ENCODE measurements at places on chromosomes 5 and 9.

- DNase-seq: no peak
Observed at GRCh38 chr5:105993027-105993426, 1677.7 kb downstream of the EFNA5 start.

DNA sequence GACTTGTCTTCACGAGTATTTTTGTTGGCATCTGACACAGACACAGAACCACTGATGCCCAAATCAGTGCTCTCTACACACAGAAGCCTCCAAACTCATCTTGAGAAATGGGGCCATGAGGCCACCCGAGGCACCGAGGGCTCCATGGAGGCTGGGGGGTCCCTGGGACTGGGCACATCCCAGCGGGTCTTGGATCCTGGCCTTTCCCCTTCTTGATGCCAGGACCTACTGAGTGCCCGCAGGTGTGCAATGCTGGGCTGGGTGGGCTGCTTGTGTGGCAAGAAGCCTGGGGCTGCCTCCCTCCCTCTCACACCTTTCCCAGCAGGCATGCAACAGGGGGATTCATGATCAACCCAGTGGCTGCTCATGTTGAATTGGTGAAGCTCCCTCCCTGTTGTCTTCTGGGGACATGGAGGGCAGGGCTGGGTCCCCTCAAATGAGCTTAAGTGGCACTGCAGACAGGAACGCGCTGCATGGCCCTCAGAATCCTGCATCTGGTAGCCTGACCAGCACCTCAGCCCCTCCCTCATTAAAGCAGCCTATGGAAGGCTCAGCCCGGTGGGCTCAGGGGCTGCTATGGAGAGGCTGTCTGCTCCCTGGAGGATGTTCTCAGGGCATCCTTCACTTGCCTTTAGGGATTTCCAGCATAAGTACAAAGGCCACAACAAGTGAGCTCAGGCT, 63.7 kb upstream of the SIMC1 start:
- no peak for DNase-seq

DNA sequence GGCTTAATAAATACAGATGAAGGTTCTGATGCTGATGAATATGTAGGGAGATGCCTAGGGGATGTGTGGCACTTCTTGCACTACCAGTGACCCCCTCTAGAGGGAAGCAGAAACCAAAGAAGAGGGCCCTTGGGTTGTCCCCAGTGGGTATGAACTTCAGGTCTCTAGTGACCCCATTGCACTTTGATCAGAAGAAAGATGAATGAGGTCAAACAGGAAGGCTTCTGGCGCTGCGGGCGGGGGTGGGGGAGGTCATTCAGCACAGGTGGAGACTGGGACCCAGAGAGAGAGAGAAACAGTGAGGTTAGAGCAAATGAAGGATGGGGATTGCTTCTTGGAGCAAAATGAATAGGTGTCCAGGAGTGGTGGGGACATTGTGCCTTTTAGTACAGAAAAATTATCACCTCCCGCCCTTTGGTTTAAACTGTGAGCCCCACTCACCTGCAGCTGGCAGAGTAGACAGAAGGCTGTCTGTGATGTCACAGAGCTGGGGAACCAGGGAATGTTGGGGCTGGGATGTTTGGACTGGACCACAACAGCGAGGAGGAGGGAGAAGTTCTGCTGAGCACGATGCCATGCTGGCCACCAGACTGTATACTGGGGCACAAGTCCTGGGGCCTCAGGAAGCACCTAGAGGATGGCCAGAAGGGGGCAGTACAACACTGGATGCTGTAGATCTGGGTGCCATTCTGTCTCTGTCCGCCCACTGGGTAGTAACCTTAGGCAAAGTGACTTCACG, at the start of gene TEX48:
Gene TEX48 (minus strand): TSS at position 599 of the 739 bp plus-strand sequence. CDS start 10,469 bp downstream, outside the sequence.
- DNase-seq: peak; percentile 50

DNA sequence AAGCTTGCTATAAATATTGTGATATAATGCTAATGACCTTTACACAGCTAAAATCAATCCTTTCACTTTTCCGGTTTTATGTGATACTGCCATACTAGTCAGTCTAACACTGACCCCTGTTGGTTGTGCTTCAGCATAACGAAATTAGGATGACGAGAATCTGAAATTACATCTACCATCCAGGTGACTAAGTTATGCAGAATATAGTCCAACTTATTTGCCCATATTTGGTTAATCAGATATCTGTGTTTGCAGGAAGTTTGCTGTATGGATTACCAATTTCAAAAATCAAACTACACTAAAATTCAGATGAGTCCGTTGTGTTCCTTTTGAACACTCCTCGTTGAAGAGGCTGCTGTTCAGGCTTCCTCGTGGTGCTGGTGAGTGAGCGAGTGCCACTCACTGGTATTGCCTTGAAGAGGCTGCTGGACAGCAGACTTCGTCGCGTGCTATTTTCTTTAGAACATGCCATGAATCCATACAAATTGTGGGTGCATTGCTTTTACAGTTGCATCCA, 32.5 kb downstream of the TENT4A start:
- DNase-seq: peak; percentile 44

DNA sequence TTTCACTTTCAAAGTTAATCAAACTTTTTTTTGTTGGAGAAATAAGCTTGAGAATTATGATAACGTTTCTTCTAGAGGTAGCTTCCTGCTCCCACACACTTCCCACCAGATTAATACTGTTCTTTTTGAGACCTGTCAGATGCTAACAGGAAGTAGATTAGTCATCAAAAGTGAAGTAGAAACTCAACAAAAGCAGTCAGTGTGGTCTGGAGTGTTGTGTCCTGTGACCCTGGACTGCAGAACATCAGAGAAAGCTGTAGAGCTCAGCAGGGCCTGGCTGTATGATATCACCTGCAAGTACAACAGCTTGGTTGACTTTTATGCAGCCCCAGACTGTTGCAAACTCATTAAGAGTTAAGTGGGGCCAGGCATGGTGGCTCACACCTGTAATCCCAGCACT, 495.7 kb upstream of the CYLC2 start:
- no peak for DNase-seq

DNA sequence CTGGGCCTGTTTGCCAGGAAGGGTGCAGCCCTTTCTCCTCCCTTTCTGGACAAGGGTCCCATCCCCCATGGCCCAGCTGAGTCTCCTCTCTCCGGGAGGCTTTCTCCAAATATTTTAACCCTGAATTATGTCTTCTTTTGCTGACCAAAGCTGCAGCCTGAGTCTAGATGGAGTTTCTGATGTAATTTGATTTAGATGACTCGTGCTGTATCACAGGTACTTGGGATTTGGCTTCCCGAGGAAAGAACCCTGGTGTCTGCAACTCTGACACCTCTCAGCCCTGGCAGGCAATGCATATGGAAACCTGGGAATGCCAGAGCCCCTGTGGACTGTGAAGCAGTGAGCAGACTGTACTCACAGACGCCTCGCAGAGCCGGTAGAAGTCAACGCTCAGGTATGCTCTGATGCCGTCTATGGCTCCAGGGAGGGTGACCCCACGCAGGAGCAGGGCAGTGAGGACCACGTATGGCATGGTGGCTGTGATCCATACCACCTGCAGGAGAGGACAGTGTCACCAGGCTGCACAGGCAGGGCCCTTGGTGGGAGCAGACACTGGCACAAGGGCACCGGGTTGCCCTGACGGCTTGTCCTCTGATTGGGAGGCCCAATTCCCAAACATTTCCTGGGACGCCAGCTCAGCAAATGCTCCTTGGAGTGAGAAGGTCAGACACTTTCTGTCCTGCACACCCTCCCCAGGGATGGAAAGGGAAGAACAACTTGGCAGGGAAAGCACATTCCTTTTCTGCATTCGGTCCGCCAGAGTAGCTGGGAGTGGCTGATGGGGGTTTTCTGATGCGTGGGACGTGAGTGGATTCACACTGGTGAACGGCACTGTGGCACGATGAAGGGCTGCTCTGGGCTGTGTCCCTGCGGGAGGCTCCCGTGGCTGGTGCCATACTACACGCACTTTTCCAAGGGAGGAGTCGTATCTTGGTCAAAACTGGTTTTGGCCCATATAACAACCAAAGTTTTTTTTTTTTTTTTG, 24.7 kb downstream of the SLC6A3 start:
- DNase-seq: no peak

GRCh38 chr9:101650142-101650541, 55.4 kb upstream of the PPP3R2 start:
- no peak for DNase-seq

DNA sequence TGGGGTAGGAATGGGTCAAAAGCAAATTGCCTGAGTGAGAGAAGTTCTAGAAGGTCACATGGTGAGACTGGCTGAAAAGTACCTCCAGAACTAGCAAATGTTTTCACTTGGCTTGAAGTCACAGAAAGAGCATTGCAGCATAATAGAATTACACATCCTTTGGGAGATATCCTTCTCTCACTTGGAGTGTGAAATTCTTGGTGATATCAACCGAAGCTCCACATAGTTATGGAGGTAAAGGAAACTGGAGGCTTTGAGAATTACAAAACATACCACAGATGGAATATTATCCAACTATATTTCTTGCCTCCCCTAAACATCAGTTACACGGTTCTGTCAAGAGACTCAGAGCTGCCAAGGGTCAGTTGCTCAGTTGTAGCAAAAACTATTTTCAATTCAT, 182.4 kb downstream of the SEMA5A start:
- no peak for DNase-seq

DNA sequence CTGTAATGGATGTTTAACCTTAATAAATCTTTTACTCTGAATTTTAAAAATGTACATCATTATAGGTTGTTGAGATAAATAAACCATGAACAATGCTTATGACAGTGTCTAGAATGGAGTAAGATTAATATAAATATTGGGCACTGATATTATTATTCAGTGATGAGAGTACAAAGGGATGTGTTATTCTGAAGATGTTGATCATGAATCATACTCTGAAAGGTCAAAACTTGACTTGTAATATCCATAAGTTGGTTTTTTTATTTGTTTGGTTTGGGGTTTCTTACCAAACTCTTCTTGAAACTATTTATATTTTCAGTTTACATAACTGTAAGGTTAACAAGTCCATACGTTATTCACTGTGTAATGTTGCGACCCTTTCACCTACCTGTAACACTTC, 163.2 kb downstream of the MPDZ start:
- no peak for DNase-seq

DNA sequence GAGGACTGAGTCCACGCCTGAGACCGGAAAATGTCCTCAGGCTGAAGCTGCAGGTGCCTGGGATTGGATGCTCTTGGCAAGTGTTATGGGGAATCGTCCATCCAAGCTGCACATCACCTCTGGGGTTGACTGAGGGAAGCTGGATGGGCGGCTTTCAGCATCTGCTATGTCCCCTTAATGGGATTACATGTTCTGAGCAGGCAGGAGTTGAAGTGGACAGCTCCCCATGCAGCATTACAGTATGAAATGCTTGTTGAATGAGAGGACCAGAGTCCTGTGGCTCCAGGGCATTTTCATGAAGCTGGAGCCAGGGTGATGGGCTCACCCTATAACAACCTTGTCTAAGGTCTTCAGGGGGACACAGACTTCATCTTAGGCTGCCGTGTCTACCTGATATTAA, 270.9 kb downstream of the HSPA4 start:
- DNase-seq: no peak

- DNase-seq: no peak
Observed at GRCh38 chr5:102879741-102880140, 124.6 kb downstream of the PAM start.

DNA sequence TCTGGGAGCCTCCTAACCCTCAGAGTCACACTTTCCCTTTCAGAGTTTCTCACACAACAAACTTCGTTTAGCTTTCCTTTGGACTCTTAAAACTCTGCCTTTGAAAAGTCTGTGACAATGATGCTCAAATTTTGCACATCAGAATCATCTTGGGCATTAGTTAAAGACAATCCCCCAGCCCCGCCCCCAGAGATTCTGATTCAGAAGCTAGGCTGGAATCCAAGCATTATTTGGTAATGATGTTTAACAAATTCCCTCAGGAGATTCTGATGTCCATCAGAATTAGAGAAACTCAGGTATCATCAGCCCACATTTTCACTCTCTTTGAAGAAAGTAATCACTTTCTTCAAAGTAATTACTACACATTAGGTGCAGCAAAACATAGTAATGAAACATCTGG, 9.6 kb upstream of the PLPP1 start:
- DNase-seq: no peak

DNA sequence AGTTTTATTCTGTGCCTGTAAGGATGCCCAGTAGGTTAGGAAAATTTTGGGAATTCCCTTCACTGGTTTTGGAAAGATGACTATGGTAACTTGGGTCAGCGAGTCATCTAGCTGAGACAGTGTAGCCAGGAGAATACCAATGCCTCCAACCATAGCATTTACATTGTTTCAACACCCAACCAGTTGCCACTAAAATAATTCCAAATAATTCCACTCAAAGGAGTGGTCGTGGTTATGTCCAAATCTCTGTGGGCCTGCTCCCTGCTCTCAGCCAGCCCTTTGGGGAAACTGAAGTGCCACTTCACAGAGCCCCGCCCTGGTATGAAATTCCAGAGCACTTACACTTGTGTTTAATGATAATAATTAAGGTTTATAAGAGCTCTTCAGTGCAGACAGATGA, 310.5 kb downstream of the PLK2 start:
- DNase-seq: no peak

Data from SJSA1 (cell line).